ENCODE measurements at places on chromosomes 6 and 20.

- no peak for DNase-seq
These were observed 3.5 kb downstream of the CST7 start for GRCh38 chr20:24952376-24953208.

DNA sequence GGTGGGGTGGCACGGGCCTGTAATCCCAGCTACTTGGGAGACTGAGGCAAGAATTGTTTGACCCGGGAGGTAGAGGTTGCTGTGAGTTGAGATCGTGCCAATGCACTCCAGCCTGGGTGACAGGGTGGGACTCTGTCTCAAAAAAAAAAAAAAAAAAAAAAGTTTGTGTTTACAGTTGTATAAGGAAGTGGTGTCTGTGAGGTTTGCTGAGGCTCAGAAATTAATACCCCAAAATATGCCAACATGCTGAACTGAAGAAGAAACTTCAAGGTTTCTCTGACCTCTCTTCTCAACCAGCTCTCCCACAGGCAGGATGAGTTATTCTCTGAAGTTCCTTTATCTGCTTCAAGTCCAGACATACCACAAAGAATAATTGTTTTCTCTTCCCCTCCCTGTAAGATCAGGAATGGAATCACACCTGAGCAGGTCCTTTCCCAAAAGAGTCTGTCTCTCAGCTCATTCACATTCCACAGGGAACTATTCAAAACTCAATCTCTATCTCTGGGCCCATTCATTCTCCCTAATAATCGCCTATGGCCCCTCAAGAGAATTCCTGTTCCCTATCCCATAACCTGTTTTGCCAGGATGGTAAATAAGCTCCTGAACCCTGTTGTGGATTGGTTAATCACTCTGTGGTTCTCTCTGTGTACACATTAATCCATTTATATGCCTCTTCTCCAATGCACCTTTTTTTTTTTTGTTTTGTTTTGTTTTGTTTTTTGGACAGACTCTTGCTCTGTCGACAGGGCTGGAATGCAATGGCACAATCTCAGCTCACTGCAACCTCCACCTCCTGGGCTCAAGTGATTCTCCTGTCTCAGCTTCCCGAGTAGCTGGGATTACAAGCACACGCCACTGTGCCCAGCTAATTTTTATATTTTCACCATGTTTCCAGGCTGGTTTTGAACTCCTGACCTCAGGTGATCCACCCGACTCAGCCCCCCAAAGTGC is 17.4 kb upstream of the KIFC1 start:
- DNase-seq, result no peak

DNA sequence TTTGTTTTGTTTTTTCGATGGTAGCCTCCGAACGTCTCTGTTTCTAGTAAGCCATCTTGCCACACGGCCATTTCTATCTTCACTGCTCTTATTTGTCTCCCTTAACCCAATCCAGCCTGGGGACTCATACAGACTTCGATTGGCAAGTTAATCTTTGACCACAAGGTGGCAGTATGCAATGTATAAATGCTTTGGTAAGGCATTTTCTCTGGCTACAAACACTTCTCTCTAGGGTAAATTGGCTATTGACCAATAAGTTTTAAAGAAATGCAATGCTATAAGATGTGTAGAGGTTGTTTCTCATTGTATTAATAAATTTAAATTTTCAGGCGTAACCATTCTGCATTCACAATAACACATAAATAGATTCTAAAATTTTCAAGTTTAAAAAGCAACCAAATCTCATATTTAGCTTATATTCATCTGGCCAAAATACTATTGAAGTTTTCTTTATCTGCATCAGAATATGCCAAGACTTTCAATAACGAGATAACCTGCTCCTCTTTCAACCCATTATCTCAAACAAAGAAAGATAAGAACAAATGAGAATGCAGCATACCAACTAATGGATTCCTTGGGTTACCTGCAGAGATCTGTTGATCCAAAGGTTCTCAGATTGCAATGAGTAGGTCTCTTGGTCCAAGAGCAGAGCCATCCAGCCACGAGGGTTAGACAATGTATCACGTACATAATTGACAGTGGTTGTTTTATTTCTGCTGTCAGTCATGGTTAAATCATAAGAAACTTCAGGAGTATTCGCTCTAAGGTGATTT is 231.9 kb downstream of the PKHD1 start:
- peak; percentile 67 for DNase-seq

- peak; percentile 32 for DNase-seq
These were observed 171.7 kb downstream of the BACH2 start for GRCh38 chr6:90124874-90125510.

DNA sequence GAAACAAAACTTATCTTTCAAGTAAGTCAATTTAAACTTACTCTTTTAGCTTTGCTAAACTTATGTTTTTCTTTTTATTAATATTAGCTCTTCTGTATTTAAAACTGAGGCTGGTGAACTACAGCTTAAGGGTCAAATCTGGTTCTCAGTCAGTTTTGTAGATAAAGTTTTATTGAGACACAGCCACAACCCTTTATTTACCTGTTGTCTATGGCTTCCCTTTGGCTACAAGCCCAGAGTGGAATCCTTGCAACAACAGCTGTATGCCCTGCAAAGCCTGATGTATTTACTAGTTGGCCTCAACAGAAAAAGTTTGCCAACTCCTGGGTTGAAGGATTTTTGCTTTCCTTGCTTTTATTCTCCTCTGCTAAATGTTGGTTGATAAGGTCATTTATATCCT is 491.4 kb upstream of the RNF217 start:
- DNase-seq, result no peak

DNA sequence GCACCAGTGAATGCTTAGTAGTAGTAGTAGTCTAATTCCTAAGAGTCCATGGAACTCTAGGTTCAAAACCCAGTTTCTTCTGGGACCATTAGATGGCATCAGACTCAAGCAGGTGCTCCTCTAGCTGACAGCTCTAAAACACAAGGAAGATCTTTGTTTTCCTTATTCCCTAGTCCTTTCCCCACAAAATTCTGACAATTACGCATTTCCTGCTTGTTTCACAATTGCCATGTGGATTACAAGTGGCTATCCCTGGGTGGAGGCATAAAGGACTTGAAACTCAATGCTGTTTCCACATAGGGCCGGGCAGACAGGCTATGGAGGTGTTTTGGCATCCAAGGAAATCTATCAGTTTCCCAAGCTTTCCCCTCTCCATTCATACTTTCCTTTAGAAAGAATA is 9.2 kb upstream of the HLA-DOB start:
- DNase-seq, result peak; percentile 55

DNA sequence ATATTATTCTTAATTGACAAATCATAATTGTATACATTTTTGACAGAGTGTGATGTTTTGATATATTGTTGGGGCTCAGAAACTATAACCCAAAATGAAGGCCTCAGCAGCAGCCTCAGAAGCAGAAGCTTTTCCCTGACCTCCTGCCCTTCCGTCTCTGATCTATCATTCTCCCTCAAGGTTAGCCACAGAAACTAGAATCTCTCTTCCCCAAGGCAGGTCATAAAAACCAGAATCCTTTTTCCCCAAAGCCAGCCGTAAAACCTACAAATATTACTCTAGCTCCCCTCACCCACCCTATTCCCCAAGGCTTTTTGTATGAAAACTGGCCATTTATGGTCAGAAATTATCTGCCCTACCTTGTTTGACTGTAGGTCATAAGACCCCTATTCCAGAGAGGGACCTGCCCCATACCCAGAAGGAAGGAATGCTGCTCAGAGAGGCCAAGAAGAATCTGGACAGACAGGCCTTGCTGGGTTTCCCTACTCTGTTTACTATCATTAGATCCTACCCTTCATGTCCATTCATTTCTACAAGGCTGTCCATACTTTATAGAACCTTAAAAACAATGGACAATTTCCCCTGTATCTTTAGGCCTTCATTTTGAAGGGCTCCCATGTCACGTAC is 14.5 kb downstream of the OR2B2 start:
- no peak for DNase-seq

DNA sequence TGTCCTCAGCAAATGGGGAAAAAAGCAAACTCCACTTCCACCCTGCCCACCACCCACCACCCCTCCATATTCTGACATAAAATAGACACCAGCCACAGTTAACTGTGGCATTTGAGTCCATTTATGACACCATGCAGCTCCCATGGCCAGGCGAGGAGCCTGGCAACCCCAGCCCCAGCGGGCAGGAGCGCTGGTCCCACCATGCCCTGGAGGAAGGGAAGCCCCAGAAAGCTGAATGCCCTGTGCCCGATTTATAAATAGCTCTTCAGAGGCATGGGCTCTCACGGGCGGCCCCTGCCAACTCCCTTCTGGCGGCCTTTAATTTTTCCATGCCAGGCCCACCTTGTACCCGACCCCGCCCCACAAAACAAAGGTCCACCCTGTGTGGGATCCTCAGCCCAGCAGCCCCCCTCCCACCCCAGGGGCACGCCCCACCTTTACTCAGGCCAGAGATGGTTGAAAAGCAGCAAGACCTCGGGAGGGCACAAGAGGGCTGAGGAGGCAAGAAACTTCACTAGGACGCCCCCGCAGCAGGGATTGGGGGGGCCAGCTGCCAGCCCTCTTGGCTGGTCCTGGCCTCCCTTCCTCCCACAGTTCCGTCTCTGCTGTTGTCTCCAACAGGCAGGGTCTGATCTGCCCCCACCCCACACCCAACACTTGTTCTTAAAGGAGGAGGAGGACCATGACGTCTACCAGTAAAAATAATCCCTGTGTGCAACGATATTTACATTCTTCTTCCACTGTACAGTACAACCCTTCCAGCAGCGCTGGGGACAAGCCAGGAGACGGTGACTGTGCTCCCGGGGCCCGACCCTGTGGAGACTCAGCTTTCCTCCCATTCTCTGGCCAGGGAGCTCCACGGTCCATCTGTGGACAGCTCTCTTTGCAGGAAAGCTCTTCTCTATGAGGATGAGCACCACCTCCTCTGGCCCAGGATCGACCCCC is 115.6 kb upstream of the CDYL start:
- peak; percentile 51 for DNase-seq

GRCh38 chr6:77461796-77462195 is 1.5 kb downstream of the HTR1B start:
- DNase-seq, result no peak

GRCh38 chr6:38067263-38067980 is 247.9 kb downstream of the ZFAND3 start:
- no peak for DNase-seq

DNA sequence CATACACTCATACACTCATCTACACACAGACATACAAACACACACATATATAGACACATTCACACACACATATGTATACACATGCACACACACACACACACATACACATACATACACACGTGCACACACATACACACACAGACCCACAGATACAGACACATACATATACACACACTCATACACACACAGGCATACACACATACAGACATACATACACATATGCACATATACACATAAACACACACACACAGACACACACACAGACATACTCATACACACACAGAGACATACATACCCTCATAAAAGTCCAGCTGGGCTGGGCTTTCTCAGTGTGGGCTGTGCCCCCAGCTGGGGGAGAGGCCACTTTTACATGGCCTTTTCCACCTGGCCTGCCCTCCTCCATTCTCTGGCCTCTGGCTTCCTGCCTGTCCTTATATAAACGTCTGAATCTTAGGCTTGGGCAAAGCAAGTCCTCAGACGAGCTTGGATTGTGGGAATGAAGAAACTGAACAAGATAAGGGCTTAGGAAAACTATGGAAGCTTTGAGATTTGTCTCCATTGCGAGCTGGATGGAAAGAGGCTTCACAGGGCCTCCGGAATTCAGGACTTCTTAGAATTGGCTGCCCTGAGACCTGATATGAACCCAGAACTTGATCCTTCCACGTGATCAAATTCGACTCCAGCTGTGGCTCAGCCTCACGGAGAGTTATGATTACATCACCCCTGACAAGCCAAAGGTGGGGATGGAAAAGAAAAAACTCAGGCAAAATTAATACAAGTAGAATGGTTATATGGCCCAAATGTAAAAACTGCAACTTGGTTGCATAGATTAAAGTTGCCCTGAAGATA is 22.5 kb upstream of the CST3 start:
- peak; percentile 43 for DNase-seq

GRCh38 chr6:45423111-45423823 is 45.5 kb upstream of the SUPT3H start:
- no peak for DNase-seq

DNA sequence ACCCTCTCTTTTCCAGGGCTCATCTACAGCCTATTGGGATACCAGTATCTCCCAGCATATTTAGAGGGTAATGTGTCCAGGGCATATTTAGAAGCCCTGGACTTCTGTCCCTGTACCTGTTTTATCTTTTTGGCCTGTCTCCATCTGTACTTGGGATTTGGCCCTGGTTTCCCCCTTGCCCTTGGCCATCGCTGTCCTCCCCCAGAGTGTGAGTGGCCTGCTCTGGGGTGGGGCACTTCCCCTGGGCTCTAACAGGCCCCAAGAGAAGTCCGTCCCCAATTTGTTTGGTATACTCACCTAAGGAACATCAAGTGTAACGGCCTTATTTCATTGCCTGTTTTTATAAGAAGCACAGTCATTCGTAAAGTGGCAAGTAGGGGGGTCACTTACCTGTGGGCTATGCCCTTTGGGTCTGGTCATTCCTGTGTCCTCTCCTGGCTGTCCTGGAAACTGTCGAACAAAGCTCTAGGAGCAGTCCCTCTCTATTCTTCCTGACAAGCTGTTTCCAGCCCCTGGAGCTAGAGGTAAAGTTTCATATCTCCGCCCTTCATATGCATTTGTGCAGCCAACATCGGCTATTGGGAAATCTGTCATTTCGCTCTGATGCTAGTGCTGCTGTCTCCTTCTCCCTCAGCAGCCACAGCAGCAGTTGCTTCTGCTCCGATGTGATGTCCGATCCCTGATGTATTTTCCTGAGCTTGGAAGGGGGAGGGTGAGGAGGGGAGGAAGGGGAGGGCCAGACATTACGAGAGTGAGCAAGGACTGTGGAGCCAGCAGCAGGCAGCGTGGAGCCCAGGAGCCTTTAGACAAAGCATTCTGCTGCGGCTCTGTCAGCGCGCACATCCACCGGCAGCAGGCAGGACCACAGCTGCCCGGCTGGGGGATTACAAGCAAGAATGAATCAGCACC is 83.4 kb downstream of the TCP11 start:
- no peak for DNase-seq

GRCh38 chr6:40542175-40542764 is 44.9 kb downstream of the LRFN2 start:
- DNase-seq, result no peak

DNA sequence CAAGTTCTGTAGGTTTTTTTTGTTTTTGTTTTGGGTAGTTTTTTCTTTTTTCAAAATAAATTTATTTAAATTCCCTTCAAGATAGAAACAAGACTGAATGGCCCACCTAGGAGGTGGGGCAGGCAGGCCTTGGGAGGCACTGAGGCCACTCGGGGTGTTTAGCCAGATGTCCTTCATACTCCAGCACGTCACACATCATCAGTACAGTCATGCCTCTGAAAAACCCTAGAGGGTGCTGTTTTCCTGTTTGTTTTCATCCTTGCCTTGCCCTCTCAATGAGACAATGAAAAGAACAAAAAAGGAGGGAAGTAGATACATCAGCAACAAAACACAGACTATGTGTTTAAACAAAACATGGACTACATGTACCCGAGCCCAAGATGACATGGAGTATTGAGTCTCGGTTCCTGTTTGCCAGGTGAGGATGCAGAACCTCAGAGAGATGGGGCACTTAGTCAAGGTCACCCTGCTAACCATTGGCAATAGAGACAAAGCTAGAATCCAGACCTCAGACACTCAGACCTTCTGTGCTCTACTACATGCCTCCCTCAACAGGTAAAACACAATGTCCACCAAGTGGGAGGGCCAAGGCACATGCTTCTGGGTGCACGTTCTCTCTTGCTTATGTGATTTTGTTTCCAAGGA is 26.8 kb upstream of the CLIC5 start:
- peak; percentile 11 for DNase-seq

GRCh38 chr20:21548390-21549035 is 34.6 kb upstream of the NKX2-2 start:
- DNase-seq, result no peak

GRCh38 chr6:144265390-144265789 is 19.7 kb upstream of the UTRN start:
- peak; percentile 61 for DNase-seq

Measured in IMR-90 (cell line).